ENCODE measurements at places on chromosomes 5 and 9. TPM values are rescaled to one million over a fixed set of nuclear protein-coding genes. Genes with fewer than 3 reads are reported as not detected.

The F2RL1 gene
- total RNA-seq = 1.6 TPM

The NPM1 gene
- total RNA-seq = 1,394 TPM

The GPSM1 gene
- total RNA-seq = 1.8 TPM

The NR6A1 gene
- 0.26 TPM for total RNA-seq

The SYK gene
- 0.13 TPM for total RNA-seq

The COL27A1 gene
- 0.47 TPM for total RNA-seq

The CTXN3 gene
- not detected for total RNA-seq

The PRRX2 gene
- 0.21 TPM for total RNA-seq

The GPBP1 gene
- total RNA-seq = 76.4 TPM

The FST gene
- not detected for total RNA-seq

The EIF4EBP3 gene
- 7.4 TPM for total RNA-seq

The GPR151 gene
- not detected for total RNA-seq

The TXNDC8 gene
- total RNA-seq = not detected

The SOHLH1 gene
- not detected for total RNA-seq

The AGXT2 gene
- total RNA-seq = not detected

The FOXD4L4 gene
- total RNA-seq = 0.10 TPM

The OMD gene
- not detected for total RNA-seq

The SOWAHA gene
- not detected for total RNA-seq

The PCDHGA11 gene
- 0.05 TPM for total RNA-seq

The NUP214 gene
- total RNA-seq = 63.5 TPM

The CARD9 gene
- total RNA-seq = 1.3 TPM

The FRRS1L gene
- total RNA-seq = not detected

The FYB1 gene
- 198 TPM for total RNA-seq

The MYMK gene
- not detected for total RNA-seq

The SLIT3 gene
- total RNA-seq = not detected

The GPX3 gene
- total RNA-seq = not detected

The MARCOL gene
- not detected for total RNA-seq

The NSA2 gene
- total RNA-seq = 116 TPM

The GLRA1 gene
- not detected for total RNA-seq

The C1QTNF2 gene
- total RNA-seq = not detected

The CSNK1A1 gene
- 177 TPM for total RNA-seq

The SH3RF2 gene
- not detected for total RNA-seq

The RNF183 gene
- not detected for total RNA-seq

The PAM gene
- 16.3 TPM for total RNA-seq

The HSD17B3 gene
- total RNA-seq = not detected

The PAIP2 gene
- 93.5 TPM for total RNA-seq

The CCNI2 gene
- 9.5 TPM for total RNA-seq
